ENCODE measurements at places on chromosomes 5 and 9.

- no peak for DNase-seq
Observed at GRCh38 chr5:123997462-123998215, 485.7 kb downstream of the CSNK1G3 start.

- DNase-seq = no peak
Observed at GRCh38 chr5:123611406-123611709, 99.4 kb downstream of the CSNK1G3 start.

- no peak for DNase-seq
Observed at GRCh38 chr9:27150746-27151406, 41.9 kb downstream of the TEK start.

DNA sequence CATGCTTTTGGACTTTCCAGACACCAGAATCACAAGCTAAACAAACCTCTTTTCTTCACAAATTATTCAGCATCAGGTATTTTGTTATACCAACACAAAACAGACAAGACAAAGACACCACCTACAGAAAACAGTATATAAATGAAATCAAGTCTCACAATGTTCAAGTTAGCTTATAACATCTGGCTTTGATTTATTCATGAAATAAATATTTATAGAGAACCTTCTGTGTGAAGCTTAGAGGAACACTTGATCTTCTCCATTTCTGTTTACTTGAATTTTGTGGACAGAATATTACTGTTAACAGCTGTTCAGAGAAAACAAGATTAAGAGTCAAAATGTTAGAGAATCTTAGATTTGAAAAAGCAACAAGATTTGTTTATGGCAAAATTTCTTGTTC lies 137.4 kb upstream of the PRR16 start:
- no peak for DNase-seq

DNA sequence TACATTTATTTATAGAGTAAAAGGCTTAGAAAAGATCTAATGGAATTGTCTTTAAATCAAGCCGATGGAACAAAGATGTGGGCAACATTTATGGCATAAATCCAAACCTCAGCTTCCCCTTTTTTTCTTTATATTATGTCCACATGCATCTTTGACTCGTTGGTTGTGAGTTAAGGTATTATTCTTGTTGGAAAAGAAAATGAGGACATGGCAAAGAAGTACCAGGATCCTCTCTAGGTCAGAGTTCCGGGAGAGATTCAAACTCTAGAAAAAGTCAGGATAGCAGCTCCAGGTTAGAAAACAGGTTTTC lies 508 bp upstream of the NME5 start:
- DNase-seq = no peak

GRCh38 chr5:176779537-176779936 lies 30.8 kb upstream of the UNC5A start:
- DNase-seq = no peak

DNA sequence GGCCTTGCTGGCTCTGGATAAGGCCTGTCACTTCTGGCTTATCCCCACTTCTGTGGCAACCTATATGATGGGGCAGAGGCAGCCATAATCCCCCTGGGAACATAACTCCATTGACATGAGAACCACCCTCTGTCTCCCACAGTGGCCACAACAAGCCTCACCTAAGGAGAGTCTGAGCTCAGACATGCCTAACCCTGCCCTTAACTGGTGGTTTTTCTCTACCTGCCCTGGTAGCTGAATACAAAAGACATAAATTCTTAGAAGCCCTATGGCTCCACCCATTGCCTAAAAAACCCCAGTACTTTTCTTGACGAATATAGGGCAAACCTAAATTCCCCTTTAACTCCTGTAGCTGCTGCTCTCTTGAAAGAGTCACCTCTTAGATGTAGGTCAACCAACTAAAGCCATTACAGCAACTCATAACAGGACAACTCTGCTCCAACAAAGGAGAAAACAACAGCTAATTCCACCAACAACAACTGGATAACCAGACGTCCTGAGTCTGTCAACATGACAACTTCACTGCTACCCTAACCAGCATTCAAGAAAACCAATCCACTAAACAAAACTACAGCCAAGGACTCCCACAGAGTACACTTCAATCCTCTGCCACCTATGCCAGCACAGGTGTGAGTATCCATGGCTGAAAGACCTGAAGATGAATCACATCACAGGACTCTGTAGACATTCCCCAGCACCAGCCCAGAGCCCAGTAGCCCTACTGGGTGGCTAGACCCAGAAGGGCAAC lies 427.7 kb downstream of the PRELID2 start:
- DNase-seq = no peak

DNA sequence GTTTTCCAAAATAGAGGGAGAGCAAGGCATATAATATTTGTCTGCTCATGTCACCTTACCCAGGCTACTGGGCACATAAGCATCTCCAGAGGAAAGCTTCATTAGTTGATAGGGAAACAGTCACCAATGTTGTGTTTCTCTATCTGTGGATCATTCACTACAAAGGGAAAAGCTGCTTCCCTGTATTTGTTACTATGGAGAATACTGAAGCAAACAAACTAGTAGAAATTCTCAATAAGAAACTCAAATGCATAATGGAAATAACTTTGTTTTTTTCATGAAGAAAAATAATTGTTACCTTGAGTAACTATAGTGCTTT lies 138.2 kb downstream of the PCSK1 start:
- DNase-seq = no peak

DNA sequence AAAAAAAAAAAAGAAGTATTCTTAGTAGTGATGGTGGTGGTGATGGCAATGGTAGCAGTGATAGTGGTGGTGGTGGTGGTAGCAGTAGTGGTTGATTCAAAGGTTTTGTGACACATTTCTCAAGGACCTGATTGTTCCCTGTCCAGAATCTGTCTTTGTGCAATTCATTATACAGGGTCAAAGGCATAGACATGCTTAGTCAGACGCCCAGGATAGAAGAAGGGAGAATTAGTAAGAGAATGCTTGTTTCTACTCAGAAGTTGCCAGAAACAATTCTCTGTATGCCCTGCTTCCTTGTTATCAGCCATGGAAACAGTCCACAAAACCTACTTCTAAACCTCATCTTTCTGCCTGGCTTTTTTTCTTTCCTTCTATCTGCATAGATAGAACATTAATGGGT lies 89.4 kb downstream of the SLC44A1 start:
- DNase-seq = no peak

Measured in T-cell (primary cell).